ENCODE measurements at places on chromosomes 4 and X.

DNA sequence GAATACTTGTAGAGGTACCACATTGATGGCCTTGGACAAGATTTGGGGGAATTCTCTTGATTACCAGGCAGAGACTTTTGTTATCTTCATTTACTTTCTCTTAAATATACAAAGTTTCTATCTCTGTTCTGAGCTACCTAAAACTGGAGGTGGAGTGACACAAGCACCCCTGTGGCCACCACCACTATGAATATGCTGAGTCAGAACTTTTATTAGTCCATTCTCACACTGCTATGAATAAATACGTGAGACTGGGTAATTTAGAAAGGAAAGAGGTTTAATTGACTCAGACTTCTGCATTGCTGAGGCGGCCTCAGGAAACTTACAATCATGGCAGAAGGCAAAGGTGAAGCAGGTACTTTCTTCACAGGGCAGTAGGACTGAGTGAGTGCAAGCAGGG, 67.1 kb downstream of the RTL3 start:
- no peak for DNase-seq

DNA sequence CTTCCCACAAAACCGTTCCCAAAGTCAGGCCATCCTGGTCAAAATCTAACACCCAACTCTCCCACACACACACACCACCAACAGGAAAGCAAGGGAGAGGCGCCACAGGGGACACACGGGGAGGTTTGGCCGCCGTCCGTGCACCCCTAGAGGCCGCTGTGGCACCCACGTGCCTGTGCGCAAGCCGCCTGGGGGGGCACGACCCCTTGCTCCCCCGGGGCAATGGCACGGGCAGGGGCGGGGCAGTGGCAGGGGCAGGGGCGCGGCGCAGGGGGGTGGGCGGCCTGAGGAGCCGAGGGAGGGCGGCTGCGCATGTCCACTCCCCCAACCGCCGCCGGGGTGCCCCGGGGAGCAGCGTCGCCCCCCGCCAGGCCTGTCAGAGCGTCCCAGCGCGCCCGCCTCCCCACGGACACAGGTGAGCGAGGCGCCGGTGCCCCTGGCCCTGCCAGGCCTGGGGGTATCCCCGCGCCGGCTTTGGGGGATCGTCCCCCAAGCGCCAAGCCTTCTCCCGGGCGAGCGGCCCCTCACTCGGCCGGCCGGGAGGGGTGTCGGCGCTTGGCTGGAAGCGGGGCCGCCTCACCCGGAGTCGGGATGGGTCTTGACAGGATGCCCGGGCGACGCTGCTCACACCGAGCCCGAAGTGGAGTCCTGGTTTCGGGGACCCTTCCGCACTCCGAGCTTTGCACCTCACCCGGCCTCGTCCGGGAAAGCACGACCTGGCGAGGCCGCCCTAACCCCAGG, at the start of gene ERAS:
Gene ERAS, plus strand, starts transcription at position 379 of the 741 bp plus-strand sequence. CDS start 2,611 bp downstream, outside the sequence.
- DNase-seq: no peak

- no peak for DNase-seq
These were observed 3.5 kb downstream of the FBXL5 start for GRCh38 chr4:15651676-15652075.

DNA sequence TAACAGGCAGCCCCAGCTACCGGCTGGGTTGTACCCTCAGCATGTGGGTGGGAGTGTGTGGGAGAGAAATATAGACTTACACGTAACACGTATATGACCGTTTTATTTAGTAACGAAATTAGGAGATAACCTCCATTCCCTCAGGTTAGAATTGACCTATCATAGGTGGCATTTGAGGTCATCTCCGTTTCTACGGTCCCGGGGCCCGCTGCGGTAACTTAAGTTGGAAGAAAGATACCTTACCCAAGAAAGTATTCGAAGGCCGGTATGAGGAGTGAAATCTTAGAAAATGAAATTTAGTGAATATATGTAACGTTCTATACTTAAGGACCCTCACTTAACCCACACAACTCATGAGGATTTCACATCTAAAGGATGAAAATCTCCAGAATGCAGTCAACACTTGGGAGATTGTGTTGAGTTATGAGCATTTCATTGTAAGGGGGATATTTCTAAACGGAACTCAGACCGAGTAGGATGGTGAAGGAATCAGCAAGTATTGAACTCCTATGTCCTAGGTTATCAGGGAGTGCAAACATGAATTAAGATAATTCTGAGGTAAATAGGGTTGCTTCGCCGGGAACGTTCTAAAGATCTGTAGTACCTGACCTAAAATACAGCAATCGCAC, 891 bp downstream of the CISD2 start:
- DNase-seq: peak; percentile 10

DNA sequence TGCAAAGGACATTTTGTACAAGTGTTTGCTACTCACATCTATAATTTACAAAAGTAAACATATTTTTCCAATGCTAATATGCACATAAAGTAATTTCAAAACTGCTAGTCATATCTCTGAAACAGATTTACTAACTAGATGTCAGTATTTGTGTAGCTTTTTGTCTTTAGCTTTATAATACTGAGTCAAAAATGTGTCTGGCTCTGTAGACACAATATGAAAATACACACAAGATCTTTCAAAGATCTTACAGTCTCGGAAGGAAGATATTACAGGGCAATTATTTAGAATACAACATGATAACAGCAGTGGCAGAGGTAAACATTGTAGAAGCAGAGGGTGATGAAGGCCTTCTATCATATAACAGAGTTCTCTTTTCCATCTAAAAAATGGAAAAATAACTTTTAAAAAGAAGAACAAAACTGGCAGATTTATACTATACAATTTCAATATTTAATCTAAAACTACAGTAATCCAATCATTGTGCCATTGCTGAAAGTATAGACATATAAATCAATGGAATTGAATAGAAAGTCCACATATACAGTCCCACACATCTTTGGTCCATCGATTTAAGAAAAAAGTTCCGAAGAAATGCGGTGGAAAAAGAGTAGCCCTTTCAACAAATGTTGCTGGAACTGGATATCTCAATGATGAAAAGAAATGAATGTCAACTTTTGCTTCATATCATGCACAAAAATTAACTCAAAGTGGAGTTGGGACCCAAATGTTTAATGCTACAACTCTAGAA, 29.4 kb downstream of the ARAP2 start:
- DNase-seq: no peak

- DNase-seq: no peak
These were observed 3.3 kb downstream of the EGF start for GRCh38 chr4:109916027-109916409.

All from activated CD4-positive, alpha-beta T cell treated with anti-CD3 and anti-CD28 coated beads for 24 hours (primary cell).